SIG-M5 (cell line): ENCODE measurements at places on chromosomes 7 and 10.

- no peak for DNase-seq
Measured at GRCh38 chr10:28631896-28632583, 45.3 kb upstream of the BAMBI start.

DNA sequence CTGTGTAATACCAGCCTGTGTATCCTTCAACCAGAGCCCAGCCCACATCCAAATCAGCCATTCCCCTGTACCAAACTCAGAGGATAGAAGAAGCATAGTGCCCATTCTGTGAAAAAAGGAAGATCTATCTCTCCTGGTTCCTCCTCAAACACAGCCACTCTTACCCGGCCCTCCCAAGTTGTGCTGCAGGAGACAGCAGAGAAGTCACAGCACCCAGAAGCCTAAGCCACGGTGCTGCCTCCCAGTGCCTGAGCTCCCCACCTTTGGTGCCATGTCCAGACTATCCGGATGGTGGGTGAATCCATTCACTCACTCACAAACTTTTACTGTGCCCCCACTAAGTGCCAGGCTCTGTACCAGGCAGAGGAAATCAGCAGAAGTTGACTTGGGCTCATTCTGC, 166.0 kb upstream of the ZMIZ1 start:
- no peak for DNase-seq

- no peak for DNase-seq
Measured at GRCh38 chr10:59954296-59954695, 47.9 kb upstream of the CCDC6 start.

DNA sequence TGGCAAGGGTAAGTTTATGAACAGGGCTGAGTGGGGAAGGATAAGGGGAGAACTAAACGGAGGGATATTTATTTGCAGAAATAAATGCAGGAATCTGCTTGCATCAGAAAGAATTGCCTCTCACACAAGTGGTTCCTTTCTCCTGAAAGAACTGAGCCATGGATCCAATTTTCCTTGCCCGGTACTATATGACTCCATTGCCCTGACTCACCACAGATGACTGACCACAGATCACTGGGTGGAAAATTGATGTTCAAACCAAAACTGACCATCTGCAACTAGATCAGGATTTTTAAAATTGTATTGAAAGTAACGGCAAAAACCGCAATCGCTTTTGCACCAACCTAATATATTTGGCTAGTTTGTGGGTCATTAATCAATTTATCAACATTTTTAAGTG, 6.2 kb upstream of the MACC1 start:
- DNase-seq, result no peak

- no peak for DNase-seq
Measured at GRCh38 chr10:35638101-35638500, 4.0 kb downstream of the FZD8 start.

DNA sequence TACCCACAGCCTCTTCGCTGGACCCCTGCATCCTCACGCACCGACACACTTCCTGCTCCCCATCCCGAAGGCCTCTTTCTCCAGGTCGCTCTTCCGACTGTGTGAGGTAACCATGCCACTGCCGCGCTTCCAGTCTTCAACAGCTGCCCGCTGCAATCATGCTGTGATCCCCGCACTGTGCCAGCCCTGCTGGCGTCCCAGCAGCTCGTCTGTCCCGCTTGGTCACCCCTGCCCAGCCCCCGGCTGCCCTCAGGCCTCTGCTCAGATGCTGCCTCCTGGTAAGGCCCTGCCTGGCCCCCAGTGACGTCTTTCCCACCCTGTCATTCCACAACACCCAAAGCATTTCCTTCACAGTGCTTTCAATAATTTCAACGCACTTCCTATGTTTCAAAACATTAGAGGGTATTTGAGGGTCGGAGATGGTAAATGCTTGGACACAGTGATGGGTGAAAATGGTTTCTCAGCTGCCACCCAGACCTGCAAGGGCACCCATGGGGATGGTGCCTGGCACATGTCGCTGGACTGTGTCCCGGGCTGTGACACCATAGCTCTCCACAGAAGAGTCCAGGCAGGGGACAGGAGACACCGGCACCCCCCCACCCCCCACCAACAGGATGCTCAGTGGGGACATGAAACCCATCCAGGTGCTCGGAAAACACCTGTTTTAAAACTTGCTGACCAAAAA, 125.2 kb downstream of the MAD1L1 start:
- no peak for DNase-seq

GRCh38 chr10:5525561-5526341, 990 bp downstream of the CALML3 start:
- DNase-seq, result no peak

DNA sequence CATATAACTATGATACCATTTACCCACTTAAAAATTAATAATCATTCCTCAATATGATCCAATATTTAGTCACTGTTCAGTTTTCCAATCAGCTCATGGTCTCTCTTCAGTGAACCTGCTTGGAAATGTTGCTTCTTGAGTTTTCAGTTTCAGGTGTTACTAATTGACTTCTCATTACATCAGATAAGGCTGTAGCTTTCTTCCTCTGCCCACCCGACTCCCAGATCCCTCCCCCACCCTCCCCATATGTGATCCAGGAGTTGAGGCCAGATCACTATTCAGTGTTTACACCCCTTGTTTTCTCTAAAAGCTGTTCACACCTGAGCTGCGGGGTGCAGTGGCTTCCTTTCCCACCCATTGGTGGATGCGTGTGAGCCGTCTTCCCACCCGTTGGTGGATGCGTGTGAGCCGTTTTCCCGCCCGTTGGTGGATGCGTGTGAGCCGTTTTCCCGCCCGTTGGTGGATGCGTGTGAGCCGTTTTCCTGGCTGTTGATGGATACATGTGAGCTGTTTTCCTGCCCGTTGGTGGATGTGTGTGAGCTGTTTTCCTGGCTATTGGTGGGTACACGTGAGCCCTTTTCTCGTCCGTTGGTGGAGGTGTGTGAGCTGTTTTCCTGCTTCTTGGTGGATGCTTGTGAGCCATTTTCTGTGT, 3.2 kb upstream of the MTG1 start:
- DNase-seq, result no peak

GRCh38 chr7:80848841-80849240, 70.0 kb downstream of the SEMA3C start:
- DNase-seq, result no peak

DNA sequence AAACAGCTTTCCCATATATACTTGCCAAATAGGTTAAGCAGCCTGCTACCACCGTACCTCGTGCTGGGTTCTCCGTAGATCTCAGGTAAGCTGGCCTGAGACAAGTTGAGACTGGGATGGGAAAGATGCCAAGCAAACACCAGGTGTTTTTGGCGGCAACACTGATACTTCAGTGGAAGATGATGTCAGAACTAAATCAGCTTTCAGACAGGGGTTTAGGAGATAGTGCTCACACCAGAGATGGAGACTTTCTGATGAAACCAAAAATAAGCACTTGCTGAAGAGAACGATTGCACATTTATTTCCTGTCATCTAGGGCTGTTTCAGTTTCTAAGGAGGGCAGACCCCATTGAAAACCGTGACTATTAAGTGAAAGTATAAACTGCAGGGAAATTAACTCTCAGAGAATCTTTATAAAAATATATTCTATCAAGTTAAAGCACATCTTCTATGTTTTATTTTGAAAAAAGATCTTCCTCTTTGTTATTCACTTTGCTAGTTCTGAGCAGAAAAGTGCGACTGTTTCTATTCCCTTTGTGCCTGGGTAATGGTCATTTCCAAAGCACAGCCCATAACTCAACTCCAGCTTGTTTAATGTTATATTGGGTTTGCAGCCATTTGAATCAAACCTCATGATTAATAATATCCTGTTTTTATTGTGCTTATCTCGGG, 149.9 kb downstream of the CPED1 start:
- DNase-seq, result no peak

- DNase-seq, result no peak
Measured at GRCh38 chr10:25175527-25176420, 973 bp downstream of the GPR158 start.

GRCh38 chr7:4042402-4043045, 639.6 kb upstream of the FOXK1 start:
- no peak for DNase-seq

GRCh38 chr7:3154317-3154716, 110.7 kb upstream of the CARD11 start:
- DNase-seq, result no peak

- no peak for DNase-seq
Measured at GRCh38 chr7:151017953-151018420, 6.3 kb downstream of the ATG9B start.

GRCh38 chr10:114400091-114400490, 4.2 kb downstream of the AFAP1L2 start:
- DNase-seq, result no peak

- DNase-seq, result no peak
Measured at GRCh38 chr10:4512671-4513240, 313.3 kb upstream of the AKR1E2 start.
